ENCODE measurements at places on chromosomes 2 and 18.

DNA sequence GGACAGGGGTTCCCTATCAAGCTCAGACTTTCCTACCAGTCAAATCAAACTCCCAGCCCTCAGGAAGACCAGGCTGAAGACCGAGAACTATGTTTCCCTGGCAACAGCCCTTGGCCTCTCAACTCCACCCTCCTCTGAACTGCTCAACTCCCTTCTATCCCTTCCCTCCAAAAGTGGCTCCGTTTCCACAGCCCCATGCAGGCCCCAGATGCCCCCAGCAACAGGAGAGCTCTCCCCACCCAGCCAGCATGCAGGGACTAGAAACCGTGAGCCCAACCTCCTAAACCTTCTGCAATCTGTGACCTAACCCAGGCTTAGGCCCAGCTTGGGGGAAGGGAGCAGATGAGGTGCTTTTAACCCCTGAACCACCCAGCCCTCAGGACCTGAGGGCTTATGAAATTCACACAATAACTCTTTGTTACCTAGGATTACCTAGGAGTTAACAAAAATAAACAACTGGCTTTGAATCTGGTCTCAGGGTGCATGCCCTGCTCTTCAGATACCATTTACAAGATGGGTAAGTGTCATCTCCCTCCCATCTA, 87.2 kb downstream of the BCL11A start:
- no peak for DNase-seq

DNA sequence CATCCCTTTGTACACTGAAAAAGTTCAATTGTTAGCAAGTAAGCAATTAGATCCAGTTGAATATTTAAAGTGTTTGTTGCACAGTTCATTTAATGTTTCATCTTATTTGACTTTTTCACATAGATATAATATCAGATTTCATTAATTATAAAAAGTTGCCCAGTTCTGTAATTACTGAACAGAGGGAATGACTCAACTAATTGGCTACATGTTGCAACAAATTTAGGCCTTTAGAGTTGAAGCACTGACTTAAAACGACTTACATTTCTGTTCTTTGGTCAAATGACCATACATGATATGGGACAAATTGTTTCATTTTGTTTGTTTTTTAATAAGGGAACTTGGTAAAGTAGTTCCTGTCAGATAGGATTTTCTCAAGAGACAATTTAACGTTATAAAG, 68.5 kb upstream of the FAM117B start:
- no peak for DNase-seq

- DNase-seq: no peak
Observed at GRCh38 chr2:46973673-46974072, 58.1 kb upstream of the MCFD2 start.

DNA sequence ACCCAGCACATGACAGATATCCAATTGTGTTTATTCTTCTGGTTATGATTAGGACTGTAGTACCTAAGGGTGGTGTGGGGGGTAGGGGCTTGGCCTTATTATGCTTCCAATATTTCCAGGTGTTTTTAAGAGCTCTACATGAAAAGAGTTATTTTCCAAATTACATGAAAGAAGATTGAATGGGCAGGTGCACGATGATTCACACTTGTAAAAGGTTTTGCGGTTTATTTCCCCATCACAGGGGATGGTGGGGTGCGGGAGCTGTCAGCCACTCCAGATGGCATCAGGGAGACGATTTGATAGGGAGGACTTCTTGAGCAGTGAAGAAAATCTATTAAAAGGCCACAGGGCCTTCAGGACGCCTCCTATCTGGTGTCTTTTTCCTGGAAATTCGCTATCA, 15.1 kb upstream of the CCBE1 start:
- peak; percentile 19 for DNase-seq

DNA sequence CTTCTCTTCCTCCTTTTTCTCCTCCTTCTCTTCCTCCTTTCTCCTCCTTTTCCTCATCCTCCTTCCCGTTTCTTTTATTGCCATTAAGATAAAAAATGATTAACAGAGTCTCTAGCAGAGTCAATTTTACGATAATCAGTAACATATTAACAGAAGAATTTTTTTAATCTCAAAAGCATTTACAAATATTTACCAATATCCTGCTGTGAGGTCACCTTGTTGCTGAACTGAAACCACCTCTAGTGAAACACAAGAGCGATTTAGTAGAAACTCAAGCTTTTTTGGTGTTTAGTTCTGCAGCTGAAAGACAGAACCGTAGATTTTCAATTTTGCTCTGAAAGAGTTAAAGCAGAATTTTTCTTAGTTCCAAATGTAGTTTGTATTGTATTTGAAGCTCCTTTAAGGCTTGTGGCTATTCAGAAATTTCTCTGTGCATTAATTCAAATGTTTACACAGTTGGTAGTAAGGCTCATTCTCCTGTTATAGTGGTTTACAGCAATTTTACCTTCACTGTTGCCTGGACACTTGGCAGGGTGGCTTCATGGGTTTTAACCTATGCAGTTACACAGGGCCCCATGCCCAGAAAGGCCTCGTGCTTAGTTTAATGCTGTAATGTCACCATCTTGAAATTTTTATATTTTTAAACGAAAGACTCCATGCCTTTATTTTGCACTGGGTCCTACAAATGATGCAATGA, 1106.6 kb upstream of the FAM98A start:
- no peak for DNase-seq

DNA sequence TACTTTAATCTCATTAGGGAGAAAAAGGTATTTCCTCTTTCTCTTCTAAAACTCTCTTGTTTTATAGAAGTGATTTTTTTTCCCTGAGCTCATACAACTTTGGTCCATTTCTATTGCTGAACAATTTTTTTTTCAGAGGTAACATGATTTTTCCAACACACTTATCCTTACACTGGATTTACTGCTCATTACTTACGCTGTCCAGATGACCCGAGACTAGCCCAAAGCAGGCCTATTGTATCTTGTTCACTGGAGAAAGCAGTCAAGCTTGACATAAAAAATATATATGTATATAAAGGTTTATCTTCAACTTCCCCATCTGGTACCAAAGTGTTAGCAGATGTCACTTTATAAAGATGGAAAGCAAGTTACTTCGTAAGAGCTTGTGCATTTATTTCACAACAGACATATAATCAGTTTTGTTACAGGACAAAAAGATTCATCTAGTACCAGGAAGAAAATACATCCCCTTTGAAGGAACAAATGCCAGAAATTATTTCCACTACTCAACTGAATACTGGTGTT, 70.4 kb upstream of the KIDINS220 start:
- DNase-seq: no peak

DNA sequence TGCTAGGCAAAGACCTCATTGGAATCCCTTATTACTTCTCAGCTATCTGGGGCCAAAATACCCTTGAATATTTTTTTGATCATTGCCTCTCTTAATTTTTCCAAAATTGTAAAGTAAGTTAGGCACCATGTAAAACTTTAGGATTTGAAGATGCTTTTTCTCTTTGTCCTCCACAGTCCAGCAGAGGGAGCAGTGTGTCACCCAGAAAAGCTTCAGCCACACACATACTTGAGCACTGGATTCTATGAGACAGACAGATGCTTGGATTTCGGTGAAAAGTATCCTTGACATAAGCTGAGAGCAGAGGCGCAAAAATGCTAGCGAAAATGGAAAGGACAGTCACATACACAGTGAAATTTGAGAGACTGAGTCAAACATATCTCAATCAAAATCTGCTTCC, 74.7 kb upstream of the KCNJ3 start:
- DNase-seq: peak; percentile 59

DNA sequence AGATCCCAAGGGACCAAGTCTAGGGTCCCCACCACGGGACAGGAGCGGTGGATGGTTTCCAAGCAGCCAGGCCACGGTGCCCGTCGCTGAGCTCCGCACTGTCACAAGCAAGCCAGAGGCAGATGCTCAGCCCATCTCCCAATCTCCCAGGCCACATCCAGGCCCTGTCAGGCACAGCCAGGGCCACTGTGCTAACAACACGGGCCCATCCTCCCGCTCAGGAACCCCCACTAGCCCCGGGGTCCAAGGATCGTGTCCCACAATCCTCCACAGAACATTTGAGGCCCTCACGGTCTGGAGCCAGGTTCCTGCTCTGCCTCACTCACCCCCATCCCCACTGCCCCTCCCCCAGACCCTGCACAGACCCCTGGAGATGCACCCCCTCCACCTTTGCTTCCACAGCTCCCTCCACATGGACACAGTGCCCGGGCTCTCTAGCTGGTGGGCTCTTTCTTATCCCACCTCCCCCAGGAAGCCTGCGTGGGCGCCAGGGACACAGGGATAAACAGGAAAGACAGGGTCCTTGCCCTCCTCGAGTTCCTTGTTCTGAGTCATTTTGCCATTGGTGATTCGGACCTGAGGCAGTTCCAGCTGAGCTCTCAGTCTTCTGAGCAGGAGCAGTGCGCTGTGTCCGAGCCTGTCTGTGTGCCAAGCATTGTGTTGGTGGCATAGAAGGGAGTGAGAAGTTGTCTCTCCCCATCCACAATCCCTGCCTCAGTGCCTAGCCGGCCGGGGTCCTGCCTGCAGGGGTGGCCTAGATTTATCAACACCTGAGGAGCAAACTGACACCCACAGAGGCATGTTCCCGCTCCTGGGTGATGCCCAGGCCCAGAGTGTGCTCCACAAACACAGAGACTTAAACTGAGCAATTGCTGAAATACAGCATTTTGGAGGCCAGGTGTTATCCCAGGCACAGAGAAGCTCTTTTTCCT, 7.0 kb downstream of the CROCC2 start:
- no peak for DNase-seq

DNA sequence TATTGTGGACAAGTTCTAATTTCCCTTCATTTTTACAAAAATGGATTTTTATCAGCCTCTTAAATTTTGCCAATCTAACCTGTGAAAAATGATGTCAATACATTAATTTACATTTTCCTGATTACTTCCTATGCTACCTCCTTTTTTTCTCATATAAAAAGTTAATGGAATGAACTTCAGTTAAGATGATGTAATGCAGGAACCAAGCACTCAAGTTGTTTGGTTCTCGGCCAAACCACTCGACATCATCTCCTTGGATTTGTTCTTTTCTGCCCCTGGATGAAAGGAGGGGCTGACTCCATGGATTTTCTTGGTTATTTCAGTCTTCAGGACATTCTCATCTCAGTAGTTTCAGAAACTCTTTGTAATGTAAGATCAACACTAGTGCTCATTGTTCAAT, 253.1 kb upstream of the NXPH2 start:
- DNase-seq: no peak

- DNase-seq: no peak
Observed at GRCh38 chr2:168685600-168686451, 116.6 kb upstream of the NOSTRIN start.

DNA sequence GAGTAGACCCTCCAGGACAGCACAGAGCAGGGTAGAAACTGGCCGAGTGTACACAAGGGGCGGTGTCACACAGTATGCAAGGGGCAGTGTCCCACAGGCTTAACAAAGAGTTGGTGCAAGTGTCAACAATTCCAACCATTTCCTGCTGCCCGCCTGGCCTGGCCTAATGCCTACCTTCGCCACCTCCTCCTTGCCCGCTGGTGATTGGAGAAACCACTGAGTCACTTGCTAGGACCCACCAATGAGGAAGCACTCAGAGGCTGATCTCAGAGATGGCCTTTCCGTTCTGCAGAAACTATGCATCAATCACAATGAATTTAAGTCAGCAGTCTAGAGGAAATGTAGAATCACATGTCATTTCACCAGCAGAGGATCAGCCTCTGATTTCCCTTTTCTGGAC, 263.3 kb upstream of the PKDCC start:
- no peak for DNase-seq
